ENCODE measurements at places on chromosomes 7 and 10.
A peak's percentile ranks its signal among the peaks of the same experiment; 100 is the strongest.

- DNase-seq, result no peak
These were observed 143.3 kb upstream of the LRGUK start for GRCh38 chr7:133983685-133984419.

DNA sequence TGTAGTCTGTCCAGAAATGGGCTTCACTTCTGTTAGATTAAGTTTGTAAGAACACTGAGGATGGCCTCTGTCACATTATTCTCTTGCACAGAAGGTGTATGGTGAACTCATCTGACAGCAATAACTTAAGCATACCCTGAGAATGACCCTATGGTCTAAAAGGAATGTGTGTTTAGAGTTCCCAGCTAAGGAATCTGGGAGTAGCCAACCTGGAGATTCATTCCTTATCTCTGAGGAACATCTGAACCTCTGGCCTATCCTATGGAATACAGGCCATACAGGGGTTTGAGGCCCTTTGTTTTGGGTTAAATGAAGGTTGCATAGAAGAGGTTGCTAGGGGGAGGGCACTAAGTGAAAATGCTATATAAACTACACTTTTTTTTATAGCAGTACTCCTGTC, 41.4 kb downstream of the LAMB4 start:
- no peak for DNase-seq

- DNase-seq, result no peak
These were observed 13.9 kb downstream of the PIP4K2A start for GRCh38 chr10:22700489-22700888.

GRCh38 chr10:109972372-109973001, 35.3 kb upstream of the ADD3 start:
- no peak for DNase-seq

DNA sequence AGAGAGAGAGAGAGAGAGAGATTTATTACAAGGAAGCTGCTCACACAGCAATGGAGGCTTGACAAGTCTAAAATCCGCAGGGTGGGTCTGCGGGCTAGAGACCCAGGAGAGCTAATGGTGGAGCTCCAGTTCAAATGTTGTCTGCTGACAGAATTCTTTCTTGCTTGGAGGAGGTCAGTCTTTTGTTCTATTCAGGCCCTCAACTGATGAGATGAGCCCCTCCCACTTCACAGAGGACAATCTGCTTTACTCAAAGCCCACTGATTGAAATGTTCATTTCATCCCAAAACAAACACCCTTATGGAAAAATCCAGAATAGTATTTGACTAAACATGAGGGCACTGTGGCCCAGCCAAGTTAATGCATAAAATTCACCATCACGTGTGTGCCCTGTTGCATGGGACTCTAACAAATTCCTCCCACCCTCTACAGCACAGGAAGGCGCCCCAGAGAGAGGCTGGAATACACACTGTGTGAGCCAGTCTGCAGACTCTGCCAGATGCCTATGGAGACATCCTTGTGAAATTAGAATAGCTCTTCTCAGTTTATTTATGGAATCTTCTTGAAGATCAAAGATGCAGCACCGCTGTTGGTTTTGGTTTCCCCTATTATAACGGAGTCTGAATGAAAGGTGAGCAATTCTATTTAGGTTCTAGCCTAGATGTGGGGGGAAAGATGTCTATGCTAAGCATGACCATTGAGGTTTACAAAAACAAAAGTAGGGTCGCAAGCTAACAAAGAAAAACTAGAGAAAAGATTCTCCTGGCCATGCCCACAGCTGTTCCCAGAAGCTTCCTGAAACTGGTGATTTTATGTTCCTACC, 123.0 kb upstream of the SFMBT2 start:
- DNase-seq, result no peak

- DNase-seq, result no peak
These were observed 8.1 kb downstream of the TFPI2 start for GRCh38 chr7:93882468-93882867.

- no peak for DNase-seq
These were observed 254.9 kb upstream of the PHF14 start for GRCh38 chr7:10718768-10719167.

GRCh38 chr7:5083311-5083711, 37.7 kb downstream of the RBAK start:
- no peak for DNase-seq

DNA sequence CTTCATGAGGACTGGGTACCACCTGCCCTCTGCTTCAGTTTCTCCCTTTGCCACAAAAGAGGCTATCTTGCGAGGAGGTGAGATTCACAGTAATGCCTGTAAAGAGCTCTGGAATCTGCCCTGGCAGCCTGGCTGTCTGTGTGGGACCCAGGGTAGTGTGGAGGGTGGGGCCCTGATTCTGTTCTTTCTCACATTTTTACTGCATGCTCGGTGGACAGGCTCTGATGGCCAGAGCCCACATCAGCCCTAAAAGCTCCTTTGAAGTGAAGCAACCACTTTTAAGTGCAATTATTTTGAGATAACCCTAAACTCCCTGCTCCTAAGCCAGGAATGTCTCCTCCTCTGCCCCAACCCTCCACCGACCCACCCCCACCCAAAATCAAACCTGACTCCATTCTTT, 92.1 kb upstream of the PODXL start:
- DNase-seq, result no peak

- no peak for DNase-seq
These were observed 16.3 kb downstream of the PI4K2A start for GRCh38 chr10:97656777-97657176.

- DNase-seq, result no peak
These were observed 67.9 kb downstream of the DAGLB start for GRCh38 chr7:6379886-6380285.

DNA sequence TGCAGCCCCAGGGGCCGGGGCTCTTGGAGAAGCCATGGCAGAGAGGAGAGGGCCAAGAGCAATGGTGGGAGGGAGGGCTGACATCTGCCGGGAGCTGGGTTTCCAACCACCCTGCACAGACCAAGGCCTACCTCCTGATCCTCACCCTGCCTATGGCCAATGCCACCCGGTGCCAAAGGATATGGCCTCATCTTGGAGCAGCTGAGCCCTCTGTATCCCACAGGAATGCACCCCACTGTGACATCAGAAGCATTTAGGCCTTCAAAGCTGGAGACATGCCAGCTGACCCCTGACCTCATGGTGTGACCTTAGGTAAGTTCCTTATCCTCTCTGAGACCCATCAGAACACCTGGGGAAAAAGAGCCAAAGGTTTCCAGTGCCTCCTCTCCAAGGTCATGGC, 113.6 kb upstream of the ZMIZ1 start:
- peak; percentile 29 for DNase-seq

DNA sequence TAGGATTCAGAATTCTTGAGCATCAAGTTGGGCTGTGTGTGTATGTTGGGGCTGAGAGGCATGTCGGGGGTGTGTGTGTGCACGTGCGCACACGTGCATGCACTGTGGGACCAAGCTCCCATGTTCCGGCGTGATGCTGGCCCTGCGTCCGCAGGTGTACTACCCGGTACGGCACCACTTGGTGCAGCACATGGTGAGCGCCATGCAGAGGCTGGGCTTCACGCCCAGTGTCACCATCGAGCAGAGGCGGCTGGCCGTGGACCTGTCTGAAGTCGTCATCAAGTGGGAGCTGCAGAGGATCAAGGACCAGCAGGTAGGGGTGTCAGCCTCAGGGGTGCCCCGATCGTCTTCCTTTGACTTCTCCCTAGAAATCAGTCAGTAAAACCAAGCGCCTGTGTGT, 77.7 kb downstream of the TRRAP start:
- peak; percentile 40 for DNase-seq

DNA sequence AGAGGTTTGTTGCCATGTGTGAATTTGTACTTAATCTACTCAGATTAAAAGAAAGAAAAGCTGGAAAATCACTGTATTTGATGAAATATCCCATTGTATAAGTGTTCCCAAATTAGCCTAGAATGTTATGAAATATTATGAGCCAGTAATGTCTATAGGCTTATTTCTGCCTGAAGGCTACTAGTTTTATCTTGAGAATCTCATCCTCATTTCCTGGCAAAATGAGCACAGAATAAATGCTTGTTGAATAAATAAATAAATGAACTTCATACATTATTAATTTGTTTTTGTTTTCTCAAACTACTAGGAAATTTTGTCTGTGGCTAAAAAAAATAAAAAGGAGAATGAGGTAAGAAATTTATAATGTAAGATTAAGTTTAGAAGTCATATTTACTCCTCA, 25.5 kb downstream of the HELLS start:
- DNase-seq, result no peak

DNA sequence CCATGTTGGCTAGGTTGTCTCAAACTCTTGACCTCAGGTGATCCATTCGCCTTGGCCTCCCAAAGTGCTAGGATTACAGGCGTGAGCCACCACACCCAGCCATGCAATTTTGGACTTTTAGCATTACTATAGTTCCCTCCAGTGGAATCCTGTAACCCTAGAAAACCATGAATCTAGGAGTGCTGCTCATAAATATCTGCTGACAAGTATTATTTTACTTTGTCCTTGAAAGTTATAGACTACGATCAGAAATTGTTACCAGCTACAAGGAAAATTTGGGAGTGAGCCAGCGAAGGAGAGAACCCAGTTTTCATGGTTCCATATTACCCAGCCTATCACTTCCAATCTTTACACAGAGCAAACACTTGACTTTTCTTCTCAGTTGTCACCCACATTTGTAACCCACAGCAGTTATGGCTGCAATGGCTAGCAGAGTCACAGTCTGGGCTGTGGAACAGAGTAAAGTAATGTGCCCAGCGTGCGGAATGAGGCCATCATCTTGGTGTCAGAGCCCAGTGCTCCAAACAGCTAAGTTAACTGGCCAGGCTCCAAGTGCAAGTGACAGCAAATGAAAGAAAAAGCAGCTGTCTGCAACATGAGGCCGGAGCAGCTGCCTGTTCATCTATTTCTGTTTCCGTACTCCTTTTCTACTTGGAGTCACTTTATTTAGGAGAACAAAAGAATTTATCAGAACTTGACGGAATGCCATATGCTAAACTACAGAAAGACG, 29.9 kb downstream of the ZC3HC1 start:
- no peak for DNase-seq

GRCh38 chr7:33579673-33579960, 325.7 kb upstream of the BMPER start:
- no peak for DNase-seq

All from right cardiac atrium (tissue), 5 donors.